Activated naive CD4-positive, alpha-beta T cell treated with anti-CD3 and anti-CD28 coated beads for 36 hours (primary cell): ENCODE measurements at places on chromosomes 11 and 22.

DNA sequence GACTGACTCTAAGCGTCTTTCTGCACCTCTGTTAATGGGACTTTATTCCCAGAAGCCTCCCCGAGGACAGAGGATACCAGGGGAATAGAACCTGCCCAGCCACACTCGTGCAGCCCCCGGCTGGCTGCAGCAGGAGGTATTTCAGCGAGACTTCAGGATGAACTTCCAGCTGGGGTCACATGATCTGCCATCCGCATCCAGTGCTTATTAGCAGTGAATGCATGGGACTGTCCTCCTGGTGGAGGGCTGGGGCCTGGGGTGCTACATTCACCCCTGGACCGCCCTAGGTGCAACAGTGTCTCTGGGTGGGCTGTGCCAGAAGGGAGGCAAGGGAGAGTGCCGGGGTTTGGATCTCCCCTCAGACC lies 1.6 kb downstream of the DUSP8 start:
- H3K4me1 ChIP-seq = peaks cover 19% of the 10 kb centered on the region
- DNase-seq = no peak
- H3K4me3 ChIP-seq = peak overlapping the region; percentile 64
- peaks cover 11% of the 10 kb centered on the region for H3K27me3 ChIP-seq
- no peaks in the 10 kb centered on the region for H3K36me3 ChIP-seq

DNA sequence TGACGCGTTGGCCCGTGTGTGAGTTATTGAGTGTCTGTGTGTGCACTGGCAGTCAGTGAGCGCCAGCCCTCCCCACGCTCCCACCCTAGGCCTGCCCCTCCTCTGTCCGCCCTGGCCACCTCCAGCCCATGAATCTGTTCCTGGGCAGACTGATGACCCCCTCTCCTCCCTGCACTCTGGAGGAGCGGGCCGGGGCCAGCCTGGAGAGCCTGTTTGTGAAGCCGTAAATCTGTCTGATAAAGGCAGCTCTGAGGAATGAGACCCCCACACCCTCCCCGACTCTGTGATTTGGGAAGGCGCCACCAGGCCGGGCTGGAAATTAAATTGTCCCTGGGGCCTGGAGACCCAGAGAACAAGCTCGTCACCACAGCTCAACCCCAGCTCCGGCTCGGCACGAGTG lies 8.6 kb downstream of the TSSC4 start:
- DNase-seq = no peak
- no peaks in the 10 kb centered on the region for H3K36me3 ChIP-seq
- H3K27me3 ChIP-seq = no peaks in the 10 kb centered on the region
- no peaks in the 10 kb centered on the region for H3K4me1 ChIP-seq

- no peak for DNase-seq
- no peaks in the 10 kb centered on the region for H3K4me1 ChIP-seq
- no peaks in the 10 kb centered on the region for H3K27me3 ChIP-seq
- H3K27ac ChIP-seq = no peak overlapping the region
Measured at GRCh38 chr11:109788948-109789490, 304.2 kb upstream of the ZC3H12C start.

DNA sequence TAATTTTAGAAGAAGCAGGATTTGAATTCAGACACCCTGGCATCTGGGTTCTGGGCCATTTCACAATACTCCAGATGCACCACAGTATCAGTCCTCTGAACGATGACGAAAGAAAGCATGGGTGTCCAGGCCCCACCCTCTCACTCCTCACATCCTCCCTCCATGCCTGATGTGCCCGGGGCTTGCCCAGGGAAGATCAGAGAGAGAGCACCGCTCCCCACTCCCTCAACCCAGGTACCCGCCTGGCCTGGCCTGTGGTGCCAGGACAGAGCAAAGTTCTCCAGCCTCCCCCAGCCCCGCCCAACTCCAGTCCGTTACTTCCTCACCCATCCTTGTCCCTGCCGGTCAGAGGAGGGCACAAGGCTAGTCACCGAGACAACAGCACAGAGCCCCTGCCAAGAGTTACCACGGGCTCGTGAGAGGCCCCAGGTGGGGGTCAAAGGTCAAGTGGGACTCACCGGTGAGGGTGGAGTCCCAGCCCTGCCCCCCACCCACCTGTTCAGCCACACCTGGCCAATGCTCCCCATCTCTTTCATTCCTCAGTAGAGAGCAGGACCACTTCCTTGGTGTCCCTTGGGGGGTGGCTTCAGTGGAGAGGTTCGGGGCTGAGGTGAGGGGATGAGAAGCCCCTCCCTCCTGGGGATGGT lies 8.1 kb downstream of the BCL9L start:
- peak; percentile 88 for DNase-seq
- no peaks in the 10 kb centered on the region for H3K27me3 ChIP-seq
- peaks cover 82% of the 10 kb centered on the region for H3K4me1 ChIP-seq
- H3K27ac ChIP-seq = peak overlapping the region; percentile 99
- peak overlapping the region; percentile 87 for H3K4me3 ChIP-seq
- H3K36me3 ChIP-seq = peaks cover 18% of the 10 kb centered on the region

DNA sequence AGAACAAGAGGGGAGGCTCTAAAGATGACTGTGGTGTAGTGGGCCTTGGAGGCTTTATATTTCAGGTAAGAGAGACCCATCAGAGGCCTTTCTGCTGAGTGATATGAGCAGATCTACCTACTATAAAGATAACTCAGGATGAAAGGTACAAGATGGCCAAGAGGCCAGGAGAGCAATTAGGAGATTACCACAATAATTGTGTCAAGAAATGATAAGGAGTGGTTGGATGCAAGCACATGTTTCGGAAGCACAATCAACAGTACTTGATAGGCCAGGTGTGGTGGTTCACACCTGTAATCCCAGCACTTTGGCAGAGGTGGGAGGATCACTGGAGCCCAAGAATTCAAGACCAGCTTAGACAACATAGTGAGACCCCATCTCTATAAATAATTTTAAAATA lies 43.8 kb downstream of the SIK3 start:
- H3K27me3 ChIP-seq = no peaks in the 10 kb centered on the region
- no peak overlapping the region for H3K27ac ChIP-seq
- no peak overlapping the region for H3K4me3 ChIP-seq
- no peaks in the 10 kb centered on the region for H3K36me3 ChIP-seq

DNA sequence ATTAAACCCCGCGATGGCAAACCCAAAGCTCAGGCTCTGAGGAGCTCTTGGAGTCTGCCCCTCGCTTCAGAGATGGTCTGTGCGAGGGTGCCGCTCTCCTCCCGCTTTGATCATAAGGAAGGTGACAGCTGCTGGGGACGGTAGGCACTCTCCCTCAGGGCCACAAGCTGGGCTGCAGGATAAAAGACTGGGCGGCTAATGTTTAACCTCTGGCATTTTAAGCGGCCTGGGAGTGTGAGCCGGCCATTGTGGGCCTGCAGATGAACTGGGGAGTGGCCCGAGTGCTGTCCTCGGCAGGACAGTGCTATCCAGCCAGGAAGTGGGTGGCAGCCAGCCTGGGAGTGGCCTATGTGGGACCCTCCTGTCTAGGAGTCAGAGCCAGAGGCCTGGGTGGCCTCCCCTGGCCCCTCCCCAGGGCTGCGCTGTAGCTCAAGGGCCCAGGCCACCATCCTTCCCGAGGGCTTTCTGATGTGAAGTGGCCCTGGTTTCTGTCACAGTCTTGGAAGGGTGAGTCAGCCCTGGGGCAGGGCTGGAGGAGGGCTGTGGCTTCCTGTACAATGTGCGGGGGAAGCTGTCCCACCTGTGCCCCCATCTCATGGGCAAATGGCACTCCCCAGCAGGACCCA lies 58.7 kb upstream of the PRODH start:
- H3K4me3 ChIP-seq = no peak overlapping the region
- H3K27ac ChIP-seq = no peak overlapping the region
- H3K36me3 ChIP-seq = no peaks in the 10 kb centered on the region
- DNase-seq = no peak

DNA sequence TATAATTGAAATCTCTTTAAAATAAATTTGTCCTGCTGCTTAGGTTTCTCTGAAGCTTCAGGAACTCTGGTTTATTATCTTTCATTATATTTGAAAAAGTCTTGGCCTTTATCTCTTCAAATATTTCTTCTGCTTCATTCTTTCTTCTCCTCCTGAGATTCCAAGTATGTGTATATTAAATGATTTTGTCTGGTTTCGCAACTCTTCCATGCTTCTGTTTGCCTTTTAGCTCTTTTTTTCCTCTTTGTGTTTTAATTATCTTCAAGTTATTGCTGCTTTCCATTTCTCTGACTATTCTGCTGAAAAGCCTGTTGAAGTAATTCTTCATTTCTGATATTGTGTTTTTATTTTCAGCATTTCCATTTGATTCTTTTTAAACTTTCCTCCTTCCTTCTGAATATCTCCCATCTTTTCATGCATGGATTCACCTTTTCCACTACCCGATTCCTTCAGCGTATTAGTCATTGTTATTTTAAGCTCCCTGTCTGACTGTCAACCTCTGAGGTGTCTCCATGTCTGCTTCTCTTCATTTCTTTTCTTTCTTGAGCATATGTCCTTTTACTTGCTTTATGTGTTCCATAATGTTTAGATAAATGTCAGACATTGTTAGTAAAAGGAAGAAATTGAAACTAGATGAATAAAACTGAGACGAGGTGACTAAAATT lies 46.6 kb upstream of the CTSC start:
- no peak overlapping the region for H3K27ac ChIP-seq
- DNase-seq = no peak
- H3K4me3 ChIP-seq = no peak overlapping the region
- no peaks in the 10 kb centered on the region for H3K36me3 ChIP-seq
- peaks cover 4% of the 10 kb centered on the region for H3K4me1 ChIP-seq

DNA sequence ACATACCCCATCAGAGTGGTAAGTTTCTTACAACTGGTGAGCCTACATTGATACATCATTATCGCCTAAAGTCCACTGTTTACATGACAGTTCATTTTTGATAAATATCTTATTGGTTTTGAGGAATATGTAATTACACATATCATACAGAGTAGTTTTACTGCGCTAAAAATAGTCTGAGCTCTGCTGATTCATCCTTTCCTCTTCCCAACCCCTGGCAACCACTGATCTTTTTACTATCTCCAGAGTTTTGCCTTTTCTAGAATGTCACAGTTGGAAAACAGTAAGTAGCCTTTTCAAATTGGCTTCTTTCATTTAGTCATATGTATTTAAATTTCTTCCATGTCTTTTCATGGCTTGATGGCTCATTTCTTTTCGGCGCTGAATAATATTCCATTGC lies 112.8 kb downstream of the LARGE1 start:
- no peak for DNase-seq
- no peaks in the 10 kb centered on the region for H3K27me3 ChIP-seq
- no peak overlapping the region for H3K27ac ChIP-seq
- H3K4me3 ChIP-seq = no peak overlapping the region

DNA sequence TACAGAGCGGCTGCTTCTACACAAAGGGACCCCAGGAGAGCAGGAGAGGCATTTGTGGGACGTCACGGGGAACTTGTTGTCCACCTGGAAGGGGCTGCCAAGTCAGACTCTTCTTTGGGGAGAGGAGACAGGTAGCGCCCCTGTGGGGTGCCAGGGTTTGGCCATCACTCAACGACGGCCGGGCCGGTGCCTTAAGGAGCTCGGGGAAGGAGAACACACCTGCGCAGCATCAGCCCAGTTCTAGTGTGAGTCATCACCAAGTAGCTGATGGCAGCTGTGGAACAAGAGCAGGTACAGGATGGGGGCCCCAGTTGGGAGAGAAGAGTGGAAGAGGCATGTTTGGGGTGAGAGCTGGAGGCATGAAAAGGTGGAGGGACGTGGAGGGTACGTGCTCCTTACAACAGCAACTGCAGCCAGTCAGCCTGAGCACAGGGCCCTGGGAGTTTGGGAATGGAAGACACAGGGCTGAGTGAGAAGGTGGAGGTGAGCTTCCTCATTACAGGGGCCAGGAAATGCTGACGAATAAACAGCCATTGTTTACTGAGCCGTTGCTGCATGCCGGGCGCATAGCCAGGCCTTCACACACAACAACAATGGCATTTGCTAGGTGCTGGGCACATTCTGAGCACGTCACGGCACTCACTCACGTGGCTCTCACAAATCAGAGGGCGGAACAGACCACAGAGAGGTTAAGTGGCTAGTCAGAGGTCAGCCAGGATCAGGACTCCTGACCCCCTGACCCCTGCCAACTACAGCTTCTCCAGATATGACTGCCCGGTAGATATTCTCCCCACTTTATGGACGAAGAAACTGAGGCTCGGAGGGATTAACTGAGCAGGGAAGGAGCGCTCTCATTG lies 29.1 kb upstream of the TP53I11 start:
- H3K4me1 ChIP-seq = peaks cover 9% of the 10 kb centered on the region
- H3K4me3 ChIP-seq = no peak overlapping the region
- no peaks in the 10 kb centered on the region for H3K36me3 ChIP-seq
- DNase-seq = no peak

- no peak for DNase-seq
- H3K27ac ChIP-seq = no peak overlapping the region
- H3K4me1 ChIP-seq = no peaks in the 10 kb centered on the region
- H3K4me3 ChIP-seq = no peak overlapping the region
- H3K27me3 ChIP-seq = no peaks in the 10 kb centered on the region
Measured at GRCh38 chr11:78399136-78399535, 18.5 kb downstream of the GAB2 start.

DNA sequence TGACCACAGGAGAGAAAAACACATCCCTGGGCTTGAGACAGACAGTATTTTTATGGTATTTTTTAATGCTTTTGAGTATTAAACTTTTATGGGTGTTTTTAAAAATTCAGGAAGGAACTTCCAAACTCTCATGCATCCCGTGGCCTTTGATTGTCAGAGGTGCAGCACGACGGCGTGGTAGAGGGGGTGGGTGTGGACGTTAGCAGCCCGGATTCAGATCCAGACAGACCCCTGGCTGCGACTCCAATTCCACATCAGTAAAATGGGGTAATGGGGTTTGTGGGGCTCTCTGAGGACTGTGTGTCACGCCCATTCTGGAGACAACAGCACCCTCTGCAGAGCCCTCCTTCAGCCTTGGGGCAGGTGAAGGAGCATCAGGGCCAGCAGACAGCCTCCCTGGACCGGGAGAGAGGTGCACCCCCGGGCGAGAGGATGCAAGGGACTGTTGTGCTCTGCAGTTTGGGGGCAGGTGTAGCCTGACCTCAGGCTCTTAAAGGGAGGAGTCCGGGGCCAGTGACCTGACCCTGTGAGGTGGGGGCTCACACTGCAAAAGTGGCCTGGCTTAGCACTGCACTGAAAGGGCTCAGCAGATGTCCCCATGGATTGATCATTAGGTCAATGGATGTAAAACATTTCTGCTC lies 1024.3 kb downstream of the TBC1D22A start:
- H3K27ac ChIP-seq = no peak overlapping the region
- no peaks in the 10 kb centered on the region for H3K4me1 ChIP-seq
- no peaks in the 10 kb centered on the region for H3K36me3 ChIP-seq
- H3K4me3 ChIP-seq = no peak overlapping the region
- no peak for DNase-seq

- no peaks in the 10 kb centered on the region for H3K27me3 ChIP-seq
- no peak overlapping the region for H3K27ac ChIP-seq
- no peak for DNase-seq
- no peak overlapping the region for H3K4me3 ChIP-seq
- H3K36me3 ChIP-seq = peaks cover 3% of the 10 kb centered on the region
- no peaks in the 10 kb centered on the region for H3K4me1 ChIP-seq
Measured at GRCh38 chr11:26823963-26824362, 102.1 kb upstream of the SLC5A12 start.

- H3K27me3 ChIP-seq = no peaks in the 10 kb centered on the region
- H3K4me3 ChIP-seq = no peak overlapping the region
- no peak for DNase-seq
- no peaks in the 10 kb centered on the region for H3K36me3 ChIP-seq
Measured at GRCh38 chr11:130779943-130780342, 136.3 kb downstream of the SNX19 start.

- peak; percentile 59 for DNase-seq
- H3K4me3 ChIP-seq = no peak overlapping the region
- peaks cover 12% of the 10 kb centered on the region for H3K4me1 ChIP-seq
Measured at GRCh38 chr22:36546092-36546804, 17.3 kb upstream of the EIF3D start.

- peaks cover 2% of the 10 kb centered on the region for H3K4me1 ChIP-seq
- H3K36me3 ChIP-seq = no peaks in the 10 kb centered on the region
- DNase-seq = no peak
- no peak overlapping the region for H3K27ac ChIP-seq
Measured at GRCh38 chr11:86735451-86736290, 63.3 kb upstream of the ME3 start.
